Memory B cell (primary cell): ENCODE measurements at places on chromosomes 16 and 17.

DNA sequence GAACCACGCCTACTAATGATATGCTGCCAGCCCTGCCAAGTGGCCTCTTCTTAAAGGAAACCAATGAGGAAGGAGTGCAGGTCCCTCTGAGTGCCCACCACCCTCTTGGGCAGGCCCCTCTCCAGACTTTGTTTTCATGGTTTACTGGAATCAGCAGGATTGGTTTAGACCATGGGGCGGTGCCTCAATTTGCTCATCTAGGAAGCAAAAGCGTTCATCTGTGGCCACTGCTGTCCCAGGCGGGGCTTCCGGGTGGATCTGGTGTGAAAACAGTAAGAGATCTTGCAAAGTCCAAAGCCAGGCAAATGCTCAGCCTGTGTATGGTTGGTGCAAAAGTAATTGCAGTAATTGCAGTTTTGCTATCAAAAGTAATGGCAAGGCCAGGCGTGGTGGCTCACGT lies 71.3 kb downstream of the AMFR start:
- no peak for DNase-seq

DNA sequence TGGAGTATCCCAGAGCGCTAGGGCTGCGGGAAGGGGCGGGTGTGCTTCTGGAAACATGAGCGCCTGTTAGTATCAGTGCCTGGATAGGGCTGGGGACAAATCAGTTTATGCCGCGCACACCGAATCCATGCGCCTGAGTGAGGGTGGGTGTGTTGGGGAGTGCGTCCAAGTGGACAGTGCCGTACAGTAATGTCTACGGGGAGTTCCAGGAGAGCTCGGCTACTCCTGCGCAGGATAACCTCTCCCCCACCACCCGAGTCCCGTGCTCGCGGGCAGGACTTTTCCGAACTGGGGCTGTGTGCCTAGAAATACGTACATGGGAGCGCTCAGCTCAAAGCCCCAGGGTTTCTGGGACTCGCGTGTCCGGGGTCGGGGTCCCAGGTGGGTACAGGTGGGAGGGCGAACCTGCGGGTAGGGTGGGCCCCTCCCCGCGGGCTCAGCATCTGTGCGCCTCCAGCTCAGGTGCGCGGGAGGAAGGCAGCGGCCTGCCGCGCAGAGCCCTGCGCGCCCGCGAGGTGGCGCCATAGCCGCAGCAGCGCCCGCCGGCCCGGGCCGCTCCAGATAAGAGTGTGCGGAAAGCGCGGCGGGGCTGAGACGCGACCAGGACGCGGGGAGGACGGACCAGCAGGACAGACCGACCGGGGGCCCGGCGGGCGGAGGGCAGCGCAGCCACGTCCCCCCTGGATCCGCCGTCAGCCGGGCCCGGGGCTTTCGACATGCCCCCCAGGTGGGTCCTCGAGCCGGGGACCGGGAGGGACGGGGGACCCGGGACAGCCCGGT lies at the start of gene HIC1:
HIC1 (plus strand) TSS at position 592 of the 780 bp plus-strand sequence. CDS start 1,588 bp downstream, outside the sequence.
- peak; percentile 86 for DNase-seq

DNA sequence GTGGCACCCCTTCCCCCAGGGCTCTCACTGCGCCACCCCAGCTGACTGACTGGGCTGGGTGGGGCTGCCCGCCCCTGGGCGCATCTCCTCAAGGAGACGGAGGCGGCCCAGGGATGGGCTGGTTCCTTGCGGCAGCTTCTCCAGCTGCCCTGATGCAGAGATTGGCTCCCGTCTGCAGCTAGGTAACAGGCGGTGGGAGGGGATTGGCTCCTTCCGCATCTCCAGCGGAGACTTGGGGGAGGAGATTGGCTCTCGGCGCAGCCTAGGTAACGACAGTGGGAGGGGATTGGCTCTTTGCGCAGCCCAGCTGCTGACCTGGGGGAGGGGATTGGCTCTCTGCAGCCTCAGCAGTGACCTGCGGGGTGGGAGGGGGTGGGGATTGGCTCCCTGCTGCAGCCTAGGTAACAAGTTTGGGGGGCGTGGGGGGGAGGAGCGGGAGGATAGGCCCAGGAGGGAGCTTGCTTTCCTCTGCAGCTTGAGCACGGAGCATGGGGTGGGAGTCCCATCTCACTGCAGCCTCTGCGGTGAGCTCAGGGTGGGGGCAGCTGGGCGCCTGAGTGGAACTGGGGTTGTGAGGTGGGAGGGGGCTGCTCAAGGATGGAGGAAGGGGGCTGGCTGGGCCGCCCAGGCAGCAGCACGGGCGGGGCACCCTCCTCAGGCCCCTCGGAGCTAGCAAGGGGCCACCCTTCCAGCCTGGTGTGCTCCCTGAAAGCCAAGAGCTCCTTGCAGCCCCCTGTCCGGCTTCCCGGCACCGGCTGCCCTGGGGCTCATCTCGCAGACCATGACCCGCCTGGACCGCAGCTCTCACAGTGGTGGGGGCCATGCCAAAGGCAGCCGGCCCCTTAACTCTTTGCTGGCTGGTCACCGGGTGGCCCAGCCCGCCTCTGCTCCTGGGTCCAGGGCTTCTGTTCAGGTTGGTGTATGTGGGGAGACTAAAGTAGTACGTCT lies 6.4 kb downstream of the NFE2L1 start:
- no peak for DNase-seq

- DNase-seq, result no peak
These were observed 22.1 kb downstream of the MRC2 start for GRCh38 chr17:62649570-62649969.

- DNase-seq, result peak; percentile 64
These were observed 718 bp downstream of the ATP2A3 start for GRCh38 chr17:3963237-3964201.
